Brain microvascular endothelial cell (primary cell): ENCODE measurements at places on chromosomes 3 and 15.

GRCh38 chr3:105582015-105582414 is 215.3 kb downstream of the ALCAM start:
- no peak for DNase-seq

DNA sequence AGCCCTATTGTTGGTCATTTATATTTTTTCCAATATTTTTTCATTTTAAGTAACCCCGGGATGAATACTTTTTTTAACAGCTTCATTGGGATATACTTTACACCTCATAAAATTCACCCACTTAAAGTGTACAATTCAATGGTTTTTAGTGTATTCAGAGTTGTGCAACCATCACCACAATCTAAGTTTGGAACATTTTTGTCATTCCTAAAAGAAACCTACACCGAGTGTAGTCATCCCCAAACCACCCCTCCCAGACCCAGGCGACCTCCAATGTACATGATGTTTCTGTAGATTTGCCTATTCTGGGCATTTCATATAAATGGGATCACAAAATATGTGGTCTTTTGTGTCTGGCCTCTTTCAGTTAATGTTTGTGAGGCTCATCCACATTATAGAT is 118.3 kb upstream of the FRMD4B start:
- DNase-seq, result peak; percentile 22

DNA sequence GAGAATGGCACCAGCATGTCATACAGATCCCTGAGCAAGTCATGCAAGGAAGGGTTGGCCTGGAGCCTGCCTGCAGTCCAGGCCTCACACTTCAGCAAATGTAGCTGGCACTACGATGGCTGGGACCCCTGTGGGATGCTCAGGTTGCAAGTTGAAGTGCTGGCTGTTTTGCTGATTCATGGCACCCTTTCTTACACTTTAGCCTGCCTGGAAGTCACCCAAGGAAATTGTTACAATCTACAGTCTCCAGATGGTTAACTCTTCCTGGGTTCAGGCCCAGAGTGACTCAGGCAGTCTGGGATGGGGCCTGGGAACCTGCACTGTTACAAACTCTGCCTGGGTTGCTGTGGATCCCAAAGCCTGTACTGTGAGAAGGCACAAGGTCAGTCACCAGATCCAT is 91.0 kb upstream of the SLC6A11 start:
- DNase-seq, result no peak

- DNase-seq, result no peak
Measured at GRCh38 chr3:152232679-152233078, 36.0 kb upstream of the MBNL1 start.

DNA sequence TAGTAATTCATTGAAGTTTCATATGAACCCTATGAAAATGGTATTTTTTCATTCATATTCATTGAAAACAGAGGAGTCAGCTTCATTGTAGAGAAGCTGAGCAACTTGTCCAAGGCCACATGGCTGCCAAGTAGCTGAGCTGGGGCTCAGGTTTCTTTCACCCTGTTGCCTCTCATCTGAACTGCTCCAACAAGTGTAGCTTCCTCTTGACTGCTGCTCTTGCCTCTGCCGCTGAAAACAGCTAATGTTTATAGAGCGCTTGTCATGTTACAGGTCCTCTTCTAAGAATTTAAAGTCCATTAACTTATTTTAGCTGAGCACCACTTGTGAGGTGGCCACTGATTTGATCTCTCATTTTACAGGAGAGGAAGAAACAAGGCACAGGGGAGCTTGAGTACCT is 81.1 kb downstream of the PDCD6IP start:
- no peak for DNase-seq

DNA sequence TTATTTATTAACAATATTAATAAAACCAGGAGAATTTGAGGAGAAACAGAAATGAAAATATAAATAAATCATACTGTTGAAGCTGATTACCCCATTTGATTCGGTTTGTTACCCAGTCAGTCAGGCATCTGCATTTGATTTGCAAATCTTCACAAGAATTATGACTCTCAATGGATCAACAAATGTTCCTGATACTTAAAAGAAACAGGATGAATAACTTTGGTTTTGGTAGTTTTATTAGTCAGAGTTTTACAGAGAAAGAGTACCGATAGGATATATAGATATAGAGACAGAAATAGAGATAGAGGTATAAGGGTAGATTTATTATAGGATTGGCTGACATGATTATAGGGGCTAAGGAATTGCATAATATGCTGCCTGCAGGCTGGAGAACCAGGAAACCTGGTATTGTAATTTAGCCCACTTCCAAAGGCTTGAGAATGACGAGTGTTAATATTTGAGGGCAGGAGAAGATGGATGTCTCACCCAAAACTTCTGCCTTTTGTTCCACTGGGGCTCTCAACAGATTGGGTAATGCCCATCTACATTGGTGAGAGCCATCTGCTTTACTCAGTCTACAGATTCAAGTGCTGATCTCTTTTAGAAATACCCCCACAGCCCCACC is 241.6 kb upstream of the COL8A1 start:
- no peak for DNase-seq

- peak; percentile 56 for DNase-seq
Measured at GRCh38 chr3:82133070-82133606, 371.7 kb upstream of the GBE1 start.

GRCh38 chr15:66752078-66752477 is 50.0 kb downstream of the SMAD6 start:
- DNase-seq, result no peak

GRCh38 chr3:158727206-158728060 is 4.8 kb downstream of the RARRES1 start:
- peak; percentile 81 for DNase-seq

DNA sequence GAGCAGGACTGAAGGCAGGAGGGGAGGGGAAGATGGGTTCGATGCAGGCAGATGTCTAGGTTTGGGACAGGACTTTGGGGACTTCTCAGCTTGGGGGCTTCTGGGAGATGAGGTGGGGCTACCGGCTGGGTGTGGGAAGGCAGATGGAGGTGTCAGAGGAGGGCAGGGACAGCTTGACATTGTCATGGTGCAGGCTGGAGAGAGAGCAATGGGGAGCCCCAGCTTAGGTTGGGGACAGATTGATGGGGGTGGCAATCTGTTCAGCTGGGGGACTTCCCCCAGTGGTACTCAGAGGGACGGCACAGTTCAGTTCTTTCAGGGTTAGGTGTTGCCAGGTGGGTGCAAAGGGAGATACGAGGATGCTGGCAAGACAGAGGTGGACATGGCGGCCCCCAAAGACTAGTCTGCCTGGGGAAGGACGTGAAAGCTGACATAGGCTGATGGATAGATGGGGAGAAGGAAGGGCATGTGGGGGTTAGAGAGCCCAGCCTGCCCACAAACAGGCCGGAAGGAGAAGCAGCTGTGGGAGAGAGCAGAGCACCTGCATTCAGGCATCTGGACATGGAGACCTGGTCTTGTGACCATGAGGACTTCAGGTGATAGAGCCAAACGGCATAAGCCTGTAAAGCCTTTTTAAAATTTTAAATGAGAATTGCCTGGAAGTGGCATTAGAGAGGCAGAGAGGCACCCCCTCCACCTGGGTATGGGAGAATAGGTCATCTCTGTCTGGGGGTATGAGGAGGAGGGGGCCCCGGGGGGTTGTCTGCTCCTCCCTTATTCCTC is 21.1 kb downstream of the ACAA1 start:
- DNase-seq, result no peak

DNA sequence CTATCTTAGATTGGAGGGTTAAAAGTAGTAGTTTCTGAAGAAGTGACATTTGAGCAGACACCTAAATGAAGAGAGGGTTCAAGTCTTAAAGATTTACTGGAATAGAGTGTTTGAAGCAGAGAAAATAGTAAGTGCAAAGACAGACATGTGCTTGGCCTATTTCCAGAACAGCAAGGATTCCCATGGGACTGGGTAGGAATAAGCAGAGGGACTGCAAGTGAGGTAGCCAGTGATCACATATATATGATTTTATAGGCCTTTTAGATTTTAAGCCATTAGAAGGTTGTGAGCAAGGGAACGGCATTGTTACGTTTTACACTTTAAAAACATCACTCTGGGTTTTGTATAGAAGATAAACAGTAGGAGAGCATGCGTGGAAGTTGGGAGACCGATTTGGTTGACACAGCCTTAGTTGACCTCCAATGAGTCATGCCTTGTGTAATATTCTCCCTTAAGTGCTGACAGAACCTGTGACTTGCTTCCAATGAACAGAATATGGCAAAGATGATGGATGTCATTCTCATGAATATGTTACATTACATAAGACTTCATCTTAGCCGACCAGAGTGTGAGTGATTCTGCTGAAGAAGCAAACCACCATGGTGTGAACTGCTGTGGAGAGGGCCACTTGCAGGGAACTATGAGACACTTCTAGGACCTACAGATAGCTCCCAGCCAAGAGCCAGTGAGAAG is 37.1 kb upstream of the SLC4A7 start:
- peak; percentile 89 for DNase-seq

GRCh38 chr3:16821053-16821452 is 63.7 kb upstream of the PLCL2 start:
- DNase-seq, result no peak

- peak; percentile 81 for DNase-seq
Measured at GRCh38 chr3:160169139-160169976, 55.9 kb upstream of the C3orf80 start.

DNA sequence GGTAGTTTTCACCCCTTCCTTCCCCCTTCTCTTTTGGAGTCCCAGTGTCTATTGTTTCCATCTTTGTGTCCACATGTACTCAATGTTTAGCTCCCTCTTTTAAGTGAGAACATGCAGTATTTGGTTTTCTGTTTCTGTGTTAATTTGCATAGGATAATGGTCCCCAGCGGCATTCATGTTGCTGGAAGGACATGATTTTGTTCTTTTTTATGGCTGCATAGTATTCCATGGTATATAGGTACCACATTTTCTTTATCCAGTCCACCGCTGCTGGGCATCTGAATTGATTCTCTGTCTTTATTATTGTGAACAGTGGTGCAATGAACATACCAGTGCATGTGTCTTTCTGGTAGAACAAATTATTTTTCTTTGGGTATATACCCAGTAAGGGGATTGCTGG is 7.7 kb upstream of the HDGFL3 start:
- no peak for DNase-seq

DNA sequence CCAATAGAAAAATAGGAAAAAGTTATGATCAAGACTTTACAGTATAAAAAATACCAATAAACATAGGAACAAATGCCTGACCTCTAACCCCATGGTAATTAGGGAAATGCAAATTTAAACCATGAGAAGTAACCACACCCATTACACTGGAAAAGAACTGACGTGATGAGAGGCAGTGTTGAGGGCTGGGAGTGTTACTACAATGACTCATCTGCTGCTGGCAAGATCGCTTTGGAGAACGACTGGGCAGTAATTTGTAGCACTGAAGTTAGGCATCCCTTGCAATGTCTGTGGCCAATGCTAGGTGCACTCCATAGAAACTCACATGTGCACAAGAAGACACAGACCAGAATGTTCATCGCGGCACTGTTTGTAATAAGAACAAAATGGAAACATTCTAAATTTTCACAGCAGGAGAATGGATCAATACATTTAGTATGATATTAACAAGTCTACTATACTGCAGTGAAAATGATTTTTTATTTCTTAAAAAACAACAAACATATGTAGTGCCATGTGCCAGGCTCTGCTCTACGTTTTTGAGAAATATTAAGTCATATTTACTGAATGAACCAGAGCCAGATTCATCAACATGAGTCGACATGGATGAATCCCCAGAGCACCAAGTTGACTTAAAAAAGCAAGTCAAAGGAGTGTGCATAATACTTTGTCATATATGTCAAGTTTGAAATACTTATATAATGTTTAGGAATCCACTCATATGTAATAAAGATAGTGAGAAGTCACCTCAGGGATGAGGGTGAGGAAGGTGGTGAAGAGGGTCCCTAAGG is 37.6 kb upstream of the EPHB3 start:
- DNase-seq, result peak; percentile 62

GRCh38 chr3:135020181-135020580 is 225.1 kb downstream of the EPHB1 start:
- DNase-seq, result no peak

DNA sequence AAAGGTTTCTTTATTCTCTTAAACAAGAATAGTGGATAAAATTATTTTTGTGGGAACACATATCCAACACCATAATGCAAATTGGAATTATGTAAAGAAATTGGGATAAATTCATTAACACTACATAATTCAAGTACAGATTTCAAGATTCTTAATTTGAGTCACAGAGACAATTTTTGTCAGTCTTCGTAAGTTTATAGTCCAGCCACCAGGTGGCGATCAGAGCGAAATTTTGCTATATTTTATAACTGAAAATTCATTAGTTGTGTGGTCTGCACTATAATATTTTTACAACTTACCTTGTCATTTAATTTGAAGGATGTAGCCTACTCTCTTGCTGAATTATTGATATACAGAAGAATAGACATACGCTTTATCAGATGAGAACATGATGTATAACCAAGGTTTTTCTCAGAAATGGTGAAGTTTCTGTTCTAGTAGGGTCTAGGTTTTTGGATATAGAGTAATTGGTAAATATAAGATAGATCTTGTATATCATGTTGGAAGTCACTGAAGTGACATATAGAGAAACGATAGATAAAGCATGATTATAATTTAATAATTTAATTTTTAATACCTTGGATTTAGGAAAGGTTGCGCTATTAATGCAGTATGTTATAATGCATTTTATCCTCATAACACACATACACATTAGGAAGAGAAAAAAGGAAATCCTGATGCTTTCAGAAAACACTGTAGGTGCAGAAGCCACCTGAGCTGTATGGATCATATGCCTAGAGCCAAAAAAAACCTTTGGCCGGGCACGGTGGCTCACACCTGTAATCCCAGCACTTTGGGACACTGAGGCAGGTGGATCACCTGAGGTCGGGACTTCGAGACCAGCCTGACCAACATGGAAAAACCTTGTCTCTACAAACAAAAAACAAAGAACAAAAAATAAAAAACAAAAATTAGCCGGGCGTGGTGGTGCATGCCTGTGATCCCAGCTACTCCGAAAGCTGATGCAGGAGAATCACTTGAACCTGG is 31.7 kb downstream of the PLSCR4 start:
- peak; percentile 20 for DNase-seq

DNA sequence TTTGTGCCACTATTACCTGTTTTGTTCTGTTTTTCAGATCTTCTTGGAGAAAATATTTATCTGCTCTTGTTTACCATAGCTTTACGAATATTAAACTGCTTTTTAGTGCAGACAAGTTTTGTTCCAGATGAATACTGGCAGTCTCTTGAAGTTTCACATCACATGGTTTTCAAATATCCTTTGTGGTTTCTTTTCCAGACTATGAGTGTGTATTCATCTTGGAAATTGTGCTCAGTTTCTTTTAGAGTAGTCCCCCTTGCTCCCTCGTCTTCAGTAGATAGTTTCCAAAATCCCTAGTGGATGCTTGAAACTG is 1.2 kb downstream of the PIGB start:
- DNase-seq, result no peak

DNA sequence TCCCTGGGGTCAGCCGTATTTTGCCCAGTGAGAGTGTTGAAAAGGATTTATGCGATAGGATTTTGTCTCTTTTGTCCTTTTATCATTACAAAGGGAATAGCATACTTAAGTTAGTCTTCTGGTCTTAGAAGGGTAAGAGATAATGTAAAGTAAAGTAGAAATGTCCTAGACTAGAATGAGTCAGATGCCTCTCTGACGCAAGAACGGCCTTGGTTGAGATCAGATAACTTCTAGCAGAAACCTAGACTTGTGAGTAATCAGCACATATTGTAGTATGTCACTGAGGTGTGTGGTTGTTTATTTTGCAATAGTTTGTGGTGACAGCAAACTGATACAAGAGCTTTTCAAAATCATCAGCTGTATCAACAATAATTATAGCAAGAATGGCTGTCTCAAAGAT is 866.1 kb downstream of the NSUN3 start:
- peak; percentile 25 for DNase-seq
